ENCODE measurements at places on chromosomes 5 and 9.

- H3K4me3 ChIP-seq, result no peak overlapping the region
- no peaks in the 10 kb centered on the region for H3K36me3 ChIP-seq
- H3K4me1 ChIP-seq, result peaks cover 4% of the 10 kb centered on the region
- H3K27me3 ChIP-seq, result peaks cover 39% of the 10 kb centered on the region
- DNase-seq, result no peak
Measured at GRCh38 chr9:125376261-125377226, 114.9 kb downstream of the GAPVD1 start.

- H3K27me3 ChIP-seq, result peaks cover 26% of the 10 kb centered on the region
- H3K36me3 ChIP-seq, result no peaks in the 10 kb centered on the region
- no peak overlapping the region for H3K4me3 ChIP-seq
- H3K27ac ChIP-seq, result no peak overlapping the region
Measured at GRCh38 chr9:85508616-85509015, 233.1 kb downstream of the AGTPBP1 start.

GRCh38 chr5:31585166-31585894 is 53.2 kb downstream of the C5orf22 start:
- H3K36me3 ChIP-seq, result no peaks in the 10 kb centered on the region
- peaks cover 26% of the 10 kb centered on the region for H3K27me3 ChIP-seq
- H3K4me1 ChIP-seq, result no peaks in the 10 kb centered on the region
- H3K4me3 ChIP-seq, result no peak overlapping the region
- no peak overlapping the region for H3K27ac ChIP-seq

- no peak overlapping the region for H3K4me3 ChIP-seq
- peaks cover 3% of the 10 kb centered on the region for H3K36me3 ChIP-seq
- DNase-seq, result no peak
- no peak overlapping the region for H3K27ac ChIP-seq
- peaks cover 52% of the 10 kb centered on the region for H3K27me3 ChIP-seq
Measured at GRCh38 chr5:112491257-112491656, 72.2 kb upstream of the EPB41L4A start.

- no peak overlapping the region for H3K4me3 ChIP-seq
- H3K36me3 ChIP-seq, result no peaks in the 10 kb centered on the region
- no peaks in the 10 kb centered on the region for H3K4me1 ChIP-seq
- H3K27me3 ChIP-seq, result peaks cover 15% of the 10 kb centered on the region
- DNase-seq, result no peak
Measured at GRCh38 chr5:158007336-158007735, 148.4 kb upstream of the CLINT1 start.

- H3K4me1 ChIP-seq, result no peaks in the 10 kb centered on the region
- no peak for DNase-seq
- H3K4me3 ChIP-seq, result no peak overlapping the region
- H3K27ac ChIP-seq, result no peak overlapping the region
- H3K36me3 ChIP-seq, result no peaks in the 10 kb centered on the region
- H3K27me3 ChIP-seq, result no peaks in the 10 kb centered on the region
Measured at GRCh38 chr5:60354311-60354710, 345.7 kb downstream of the DEPDC1B start.

DNA sequence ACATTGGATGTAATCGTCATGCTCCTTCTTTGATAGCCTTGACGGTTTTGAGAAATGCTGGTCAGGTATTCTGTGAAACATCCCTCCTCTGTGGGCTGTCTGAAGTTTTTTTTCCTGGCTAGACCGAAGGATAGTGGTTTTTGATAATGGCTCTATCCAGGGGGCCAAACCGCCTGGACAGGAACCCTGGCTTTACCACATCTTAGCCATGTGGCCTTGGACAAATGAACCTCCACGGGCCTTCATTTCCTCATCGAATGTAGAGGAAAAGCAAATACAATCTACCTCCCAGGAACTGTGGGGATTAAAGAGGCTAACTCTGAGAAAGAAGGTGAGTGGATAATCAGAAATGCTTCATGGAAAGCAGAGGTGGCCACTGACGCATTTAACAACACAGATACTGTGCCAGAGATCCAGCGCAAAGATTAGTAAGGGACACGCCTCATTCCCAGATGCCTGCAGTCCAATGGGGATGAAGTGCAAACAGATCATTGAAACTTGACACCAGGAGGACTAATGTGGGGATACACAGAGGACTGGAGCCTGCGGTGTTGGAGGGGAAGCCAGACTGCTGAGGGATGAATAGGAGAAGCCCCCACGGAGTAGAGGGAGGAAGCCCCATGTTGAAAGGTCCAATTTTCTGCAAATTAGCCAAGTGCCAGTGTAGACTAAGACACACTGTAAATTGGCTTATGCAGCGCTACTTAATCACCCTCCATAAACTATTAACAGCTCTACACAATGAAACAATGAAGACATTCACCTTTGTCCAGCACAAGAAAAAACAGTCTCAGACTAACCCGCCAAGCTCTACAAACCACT is 41.6 kb downstream of the MYO10 start:
- no peak overlapping the region for H3K27ac ChIP-seq
- no peak overlapping the region for H3K4me3 ChIP-seq
- no peaks in the 10 kb centered on the region for H3K27me3 ChIP-seq
- DNase-seq, result no peak
- no peaks in the 10 kb centered on the region for H3K4me1 ChIP-seq
- no peaks in the 10 kb centered on the region for H3K36me3 ChIP-seq

DNA sequence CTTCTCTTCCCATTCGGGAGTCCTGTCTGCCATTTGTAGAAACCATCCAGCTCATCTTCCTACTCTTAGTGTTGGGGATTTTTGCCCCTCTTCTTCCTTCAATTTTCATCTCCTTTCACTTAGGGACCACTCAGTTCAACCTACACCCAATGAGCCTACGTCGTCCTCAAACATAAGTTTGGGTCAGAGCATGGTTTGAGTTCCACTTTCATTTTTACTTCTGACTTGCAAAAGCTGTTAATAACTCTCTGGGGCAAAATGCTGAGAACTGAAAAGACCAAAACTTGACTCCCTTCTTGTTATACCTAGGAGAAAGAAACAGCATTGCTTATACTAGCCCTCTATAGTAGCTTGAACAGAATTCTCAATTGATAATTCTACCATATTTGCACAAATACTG is 381.5 kb upstream of the MPDZ start:
- no peaks in the 10 kb centered on the region for H3K27me3 ChIP-seq
- no peak overlapping the region for H3K27ac ChIP-seq
- H3K36me3 ChIP-seq, result no peaks in the 10 kb centered on the region
- no peak overlapping the region for H3K4me3 ChIP-seq
- DNase-seq, result no peak
- H3K4me1 ChIP-seq, result no peaks in the 10 kb centered on the region

DNA sequence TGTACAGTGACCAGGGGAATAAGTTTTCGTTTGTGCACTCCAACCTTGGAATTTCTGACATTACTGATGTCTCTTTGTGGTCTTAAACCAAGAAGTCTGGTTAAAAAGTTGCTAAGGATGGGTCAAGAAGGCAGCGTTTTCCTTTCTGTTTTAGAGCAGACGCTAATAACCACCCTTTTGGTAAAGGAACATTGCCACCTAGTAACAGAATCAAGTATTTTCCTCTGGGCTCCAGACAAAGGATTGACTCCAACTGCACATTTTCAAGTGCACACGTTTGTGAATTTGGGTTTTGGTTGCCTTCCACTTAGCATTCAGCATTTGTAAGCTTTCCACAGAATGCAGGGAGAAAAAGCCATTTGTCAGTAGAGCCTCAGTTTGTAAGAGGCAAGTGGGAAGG is 22.2 kb upstream of the CEP78 start:
- no peaks in the 10 kb centered on the region for H3K36me3 ChIP-seq
- H3K27me3 ChIP-seq, result no peaks in the 10 kb centered on the region
- no peak for DNase-seq
- no peak overlapping the region for H3K4me3 ChIP-seq

- H3K4me3 ChIP-seq, result no peak overlapping the region
- no peak for DNase-seq
- H3K27me3 ChIP-seq, result peaks cover 25% of the 10 kb centered on the region
Measured at GRCh38 chr5:110702704-110703103, 23.8 kb downstream of the TMEM232 start.

All from effector memory CD8-positive, alpha-beta T cell (primary cell).